Stimulated activated naive CD8-positive, alpha-beta T cell treated with anti-CD3 and anti-CD28 coated beads, Interleukin-15, Interleukin-2, amounts not matched to agents 100 U/mL and 50 U/mL, for 24 hours (primary cell): ENCODE measurements at places on chromosomes 3 and 15.

DNA sequence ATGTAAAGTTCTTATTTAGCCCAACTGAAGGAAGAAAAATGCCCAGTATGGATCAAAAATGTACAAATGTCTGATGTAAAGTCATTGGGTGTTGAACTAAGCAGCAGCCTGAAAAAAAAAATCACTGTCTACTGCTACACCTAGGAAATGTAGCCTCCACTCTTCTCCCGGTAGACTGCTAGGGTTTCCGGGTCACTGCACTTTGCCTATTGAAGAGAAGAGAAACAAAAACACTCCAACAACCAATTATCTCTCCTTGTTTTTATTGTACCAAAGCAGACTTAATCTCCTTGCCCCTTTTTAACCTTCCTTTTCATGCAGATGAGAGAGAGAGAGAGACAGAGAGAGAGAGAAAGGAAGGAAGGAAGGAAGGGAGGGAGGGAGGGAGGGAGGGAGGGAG, 140.2 kb upstream of the SETMAR start:
- no peak for DNase-seq

DNA sequence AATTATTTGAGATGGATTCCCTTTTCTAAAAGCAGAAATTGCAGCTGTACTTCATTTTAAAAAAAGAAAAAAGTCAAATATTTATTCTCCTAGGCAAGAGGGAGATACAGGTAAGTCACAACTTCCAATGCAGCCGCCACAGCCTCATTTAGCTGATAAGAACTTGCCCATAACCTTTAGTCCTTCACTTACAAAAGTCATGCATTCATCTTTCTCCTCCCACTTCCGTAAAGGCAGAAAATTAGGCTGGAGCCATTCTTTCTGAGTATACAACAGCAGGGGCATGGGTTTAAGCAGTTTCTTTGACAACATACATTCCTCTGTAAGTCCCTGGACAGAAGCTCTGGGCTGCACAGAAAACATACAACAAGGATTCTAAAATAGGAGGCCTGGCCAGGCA, 4.3 kb downstream of the SUCLG2 start:
- no peak for DNase-seq

DNA sequence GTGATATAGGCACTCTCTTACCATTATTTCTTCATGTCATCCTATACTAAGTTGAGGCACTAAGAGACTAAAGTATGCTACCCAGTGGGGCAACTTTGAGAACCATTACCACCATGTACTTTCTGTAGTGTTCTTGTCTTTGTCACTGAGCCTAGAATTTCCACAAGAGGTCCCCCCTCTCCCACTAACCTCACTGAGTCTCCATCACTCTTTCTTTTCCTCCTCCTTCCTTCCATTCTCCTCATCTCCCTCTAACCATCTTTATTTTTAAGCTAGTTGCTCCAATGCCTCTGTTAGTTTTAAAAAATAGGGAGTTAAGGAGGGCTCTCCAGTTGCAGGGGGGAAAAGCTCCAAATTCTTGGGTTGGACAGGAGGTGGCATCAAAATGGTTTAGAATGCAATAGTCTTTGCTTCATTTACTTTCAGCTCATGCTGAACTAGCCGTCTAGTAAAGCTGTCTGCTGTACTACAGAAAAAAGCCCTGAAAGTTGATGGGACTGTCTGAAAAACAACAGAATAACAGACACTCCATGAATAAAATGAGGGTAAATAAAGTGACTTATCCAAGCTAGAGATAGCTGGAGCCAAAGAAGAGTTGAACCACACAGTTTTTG, 85.1 kb upstream of the MYRIP start:
- DNase-seq = no peak

GRCh38 chr3:11844891-11845290, 1.8 kb downstream of the TAMM41 start:
- no peak for DNase-seq

- DNase-seq = no peak
Measured at GRCh38 chr3:172069478-172069877, 30.1 kb downstream of the FNDC3B start.

- DNase-seq = no peak
Measured at GRCh38 chr15:37480482-37480881, 380.1 kb upstream of the MEIS2 start.

DNA sequence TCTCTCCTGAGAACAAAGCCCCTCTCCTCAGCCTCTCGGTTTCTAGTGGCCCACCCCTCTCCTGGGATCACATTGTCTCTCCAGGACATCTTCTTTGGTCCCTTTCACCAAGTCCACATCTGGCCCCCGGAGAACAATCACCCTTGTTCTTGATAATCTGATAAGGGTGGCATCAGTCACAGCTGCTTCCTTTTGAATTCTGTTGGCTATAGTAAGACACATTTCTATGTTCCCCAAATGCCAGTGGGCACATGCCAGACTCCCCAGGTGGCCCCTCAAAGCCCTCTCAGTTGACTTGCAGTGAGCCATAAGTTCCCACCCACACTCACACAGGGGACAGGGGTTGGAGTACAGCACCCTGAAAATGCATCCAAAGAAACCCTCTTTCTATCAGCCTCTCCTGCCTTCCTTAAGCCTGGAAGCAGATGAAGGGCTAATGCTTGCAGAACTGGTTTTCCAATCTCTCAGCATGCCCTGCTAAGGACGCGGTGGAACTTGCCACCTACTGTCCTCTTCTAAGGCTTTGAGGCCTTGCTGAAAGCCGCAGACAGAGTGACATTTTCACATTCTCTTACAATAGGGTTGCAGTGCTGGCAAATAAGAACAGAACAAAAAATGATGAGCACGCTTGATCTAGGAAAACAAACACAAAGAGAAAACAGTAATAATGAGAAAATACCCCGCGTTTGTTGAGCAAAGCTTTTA, 101.3 kb upstream of the SLCO3A1 start:
- no peak for DNase-seq

- peak; percentile 13 for DNase-seq
Measured at GRCh38 chr3:10883478-10884234, 67.6 kb downstream of the SLC6A11 start.

GRCh38 chr3:102415553-102415952, 19.3 kb upstream of the ZPLD1 start:
- DNase-seq = no peak

- no peak for DNase-seq
Measured at GRCh38 chr3:180631317-180631716, 29.4 kb downstream of the TTC14 start.

DNA sequence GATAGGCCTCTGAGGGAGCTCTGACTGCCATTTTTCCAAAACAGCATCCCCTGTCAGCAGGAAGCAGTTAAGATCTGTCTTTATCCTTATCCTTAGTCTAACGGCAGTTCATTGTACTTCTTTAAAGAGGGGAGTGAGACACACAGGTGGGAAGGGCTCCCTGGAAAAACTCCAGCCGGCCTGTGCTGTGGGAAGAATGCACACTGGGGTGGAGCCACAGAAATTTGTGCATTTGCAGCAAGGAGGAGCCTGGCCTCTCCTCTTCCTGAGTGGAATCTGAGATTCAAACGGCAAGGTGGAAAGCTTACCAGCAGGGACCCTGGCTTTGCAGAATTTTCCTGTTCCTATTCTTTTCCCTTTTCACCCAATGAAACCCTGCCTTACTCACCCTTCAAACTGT, 1209.4 kb downstream of the ROBO2 start:
- no peak for DNase-seq

GRCh38 chr15:61173899-61174689, 55.0 kb downstream of the RORA start:
- DNase-seq = no peak

DNA sequence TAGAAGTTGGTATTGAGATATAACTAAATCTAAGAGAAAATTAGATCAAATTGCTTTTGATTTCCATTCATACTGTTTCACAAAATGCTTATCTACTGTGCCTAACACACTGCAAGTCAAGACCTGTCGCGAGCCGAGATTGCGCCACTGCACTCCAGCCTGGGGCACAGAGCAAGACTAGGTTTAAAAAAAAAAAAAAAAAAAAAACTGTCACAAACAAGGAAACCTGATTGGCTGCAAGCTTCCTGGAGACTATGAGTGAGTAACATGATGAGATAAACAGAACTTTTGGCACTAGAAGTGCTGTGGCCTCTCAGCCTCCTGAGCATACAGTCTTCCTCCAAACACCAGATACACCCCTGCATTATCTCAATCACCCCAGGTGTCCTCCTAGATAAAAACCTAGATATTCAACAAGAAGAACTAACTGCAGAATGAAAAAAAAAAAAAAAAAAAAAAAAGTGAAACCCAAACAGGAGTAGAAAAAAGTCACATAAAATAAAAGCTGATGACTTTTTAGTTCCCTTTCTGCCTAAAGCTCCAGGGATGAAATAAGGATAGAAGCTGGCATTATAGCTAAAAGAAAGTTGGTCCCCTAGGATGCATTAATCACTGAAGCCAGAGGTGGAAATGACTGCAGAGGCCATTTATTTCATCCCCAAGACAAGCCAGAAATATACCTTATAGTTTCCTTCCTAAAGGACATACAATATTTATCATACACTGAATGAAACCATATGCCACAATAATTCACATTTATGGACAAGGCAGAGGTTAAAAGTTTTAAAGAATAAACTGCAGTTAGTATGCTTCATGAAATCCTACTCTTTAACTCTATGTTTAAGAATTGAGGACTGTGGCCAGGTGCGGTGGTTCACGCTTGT, 82.4 kb downstream of the P3H2 start:
- DNase-seq = no peak

GRCh38 chr15:29589416-29589815, 232.9 kb downstream of the TJP1 start:
- no peak for DNase-seq

GRCh38 chr3:152058856-152059255, 185.4 kb downstream of the SUCNR1 start:
- DNase-seq = no peak

DNA sequence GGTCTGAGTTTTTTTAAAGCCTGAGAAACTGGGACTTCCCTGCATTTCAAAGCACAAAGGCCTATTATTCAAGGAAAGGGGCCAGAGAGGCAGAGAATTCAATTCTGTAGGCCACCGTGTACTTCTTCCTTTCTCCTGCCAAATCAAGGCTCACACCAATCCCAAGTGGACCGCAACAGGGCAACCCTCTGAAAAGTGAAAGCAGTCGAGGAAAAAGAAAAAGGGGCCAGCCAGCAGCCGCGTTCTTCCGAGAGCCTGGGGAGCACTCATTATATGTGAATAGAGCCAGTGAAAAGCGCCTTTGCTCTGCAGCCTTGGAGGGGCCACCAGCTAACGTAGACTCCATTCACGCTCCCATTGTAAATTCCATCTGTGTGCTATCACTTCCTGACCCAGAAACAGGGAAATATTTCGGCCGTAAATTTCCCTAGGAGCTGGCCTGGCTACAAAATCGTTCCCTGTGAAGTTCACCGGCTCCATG, 45.9 kb upstream of the THUMPD3 start:
- DNase-seq = no peak

- DNase-seq = peak; percentile 71
Measured at GRCh38 chr3:44439499-44440295, 37.8 kb downstream of the ZNF445 start.

- DNase-seq = no peak
Measured at GRCh38 chr15:60572541-60573421, 93.8 kb upstream of the ICE2 start.

DNA sequence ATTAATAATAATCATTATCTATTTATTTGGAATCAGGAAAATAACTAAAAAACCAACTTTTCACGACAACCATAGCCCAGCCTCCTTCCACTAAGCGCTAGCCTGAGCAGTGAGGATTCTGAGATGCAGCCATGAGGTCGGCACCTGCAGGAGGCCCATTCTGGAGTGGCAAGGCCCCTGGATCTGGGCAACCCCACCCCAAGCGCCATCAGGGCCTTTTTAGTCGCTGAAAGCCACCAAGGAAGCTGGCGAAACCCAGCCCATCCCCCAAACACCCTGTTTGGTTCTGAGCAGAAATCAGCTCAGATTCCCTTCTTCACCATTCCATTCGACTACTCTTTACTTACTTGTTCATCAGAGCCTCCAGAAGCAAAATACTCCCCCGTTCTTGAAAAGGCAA, 29.5 kb downstream of the POC1A start:
- DNase-seq = no peak

DNA sequence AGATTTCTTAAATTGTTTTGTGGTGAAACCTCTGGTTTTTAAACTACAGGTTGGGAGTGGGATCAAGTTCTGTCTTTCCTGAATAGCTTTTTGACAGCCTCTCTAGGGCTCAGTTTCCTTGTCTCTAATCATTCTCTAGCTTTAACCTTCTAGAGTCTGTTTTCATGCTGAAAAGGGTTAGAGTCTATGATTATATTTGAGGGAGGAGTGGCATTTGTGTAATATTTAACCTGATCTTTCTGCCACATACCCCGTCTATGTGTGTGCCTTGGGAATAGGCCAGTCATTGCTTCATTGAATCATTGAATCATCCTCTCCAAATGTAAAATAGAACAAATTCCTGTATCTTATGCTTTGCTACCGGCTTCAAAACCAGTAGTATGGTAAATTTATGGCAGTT, 204.9 kb downstream of the KLHL25 start:
- no peak for DNase-seq
